ENCODE measurements at places on chromosomes 3 and 15.
A peak's percentile ranks its signal among the peaks of the same experiment; 100 is the strongest.

- DNase-seq, result no peak
Observed at GRCh38 chr3:61924090-61924735, 362.8 kb downstream of the PTPRG start.

DNA sequence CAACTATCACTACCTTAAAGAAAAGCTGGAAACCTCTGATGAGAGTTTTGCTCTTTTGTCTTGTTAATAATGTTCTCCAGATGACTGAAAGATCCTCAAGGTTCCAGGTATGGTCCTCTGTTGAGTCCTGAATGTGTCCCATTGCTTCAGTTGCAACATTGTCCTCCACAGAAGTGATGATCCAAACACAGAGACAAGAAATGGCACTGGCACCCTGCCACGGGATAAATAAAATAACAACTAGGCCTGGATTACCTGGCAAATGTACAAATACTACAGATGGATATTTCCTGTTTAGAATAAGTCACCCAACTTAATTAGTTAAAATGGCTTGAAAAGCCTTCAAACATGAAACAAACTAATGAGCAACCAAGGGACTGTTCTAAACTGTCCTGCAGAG is 58.3 kb downstream of the EIF3J start:
- no peak for DNase-seq

GRCh38 chr3:152860736-152861135 is 25.8 kb downstream of the P2RY1 start:
- no peak for DNase-seq

GRCh38 chr15:101107625-101108460 is 144.0 kb downstream of the CHSY1 start:
- DNase-seq, result peak; percentile 68

DNA sequence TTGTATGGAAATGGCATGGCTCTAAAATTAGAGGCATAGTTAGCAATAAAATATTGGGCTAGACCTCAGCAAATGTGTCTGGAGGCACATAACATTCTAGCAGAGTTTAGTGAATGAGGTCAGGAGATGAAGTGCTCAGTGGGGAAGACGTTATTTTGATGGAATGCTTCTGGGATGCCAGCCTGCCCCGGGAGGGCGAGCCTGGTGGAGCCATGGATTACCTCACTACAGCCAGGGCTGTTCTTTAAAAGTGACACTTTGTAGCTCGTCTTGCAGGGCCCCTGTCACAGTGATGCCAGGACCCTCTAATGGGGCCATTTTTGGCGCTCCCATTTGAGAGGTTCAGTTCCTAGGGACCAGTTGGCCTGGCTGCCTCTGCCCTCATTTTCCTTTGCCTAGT is 48.5 kb downstream of the PXYLP1 start:
- DNase-seq, result peak; percentile 83

GRCh38 chr3:195899701-195900435 is 8.5 kb downstream of the TNK2 start:
- no peak for DNase-seq

DNA sequence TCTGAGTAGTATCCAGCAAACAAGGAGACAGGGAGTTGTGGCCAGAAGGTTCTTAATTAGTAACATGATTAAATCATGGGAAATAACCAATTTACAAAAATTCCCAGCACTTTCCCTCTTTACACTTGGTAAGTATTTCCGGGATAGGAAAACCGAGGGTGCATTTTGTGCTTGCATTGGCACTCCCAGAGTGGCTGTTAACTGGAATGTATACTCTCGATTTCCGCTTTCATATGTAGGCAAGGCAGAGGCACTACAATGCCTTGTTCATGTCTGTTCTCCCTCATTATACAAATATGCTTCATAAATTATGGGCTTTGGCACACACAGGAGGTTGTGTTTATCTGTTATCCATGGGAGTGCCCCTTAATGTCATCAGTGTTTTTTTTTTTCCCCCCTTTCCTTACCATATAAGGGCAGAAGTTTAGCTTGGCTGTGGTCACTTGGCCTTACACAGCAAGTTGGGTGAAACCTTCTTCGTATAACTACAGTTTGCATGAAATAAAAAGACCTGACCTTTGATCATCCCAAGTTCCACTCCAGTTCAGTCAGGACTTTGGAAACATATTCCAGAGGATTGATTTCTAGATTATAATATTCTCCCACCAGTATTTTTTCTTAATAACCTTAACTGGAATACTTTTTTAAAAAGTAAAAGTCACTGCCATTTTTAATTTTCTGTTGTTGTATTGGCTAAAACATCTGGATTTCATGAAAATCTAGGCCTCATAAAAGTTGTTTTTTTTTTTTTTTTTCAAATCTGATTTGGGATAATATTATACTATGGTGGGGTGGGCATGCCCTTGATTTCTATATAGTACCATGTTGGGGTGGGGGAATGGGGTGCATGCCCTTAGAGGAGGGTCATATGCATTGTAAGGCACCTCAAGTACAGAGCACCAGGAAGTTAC is 8.9 kb downstream of the TPM1 start:
- DNase-seq, result peak; percentile 90

DNA sequence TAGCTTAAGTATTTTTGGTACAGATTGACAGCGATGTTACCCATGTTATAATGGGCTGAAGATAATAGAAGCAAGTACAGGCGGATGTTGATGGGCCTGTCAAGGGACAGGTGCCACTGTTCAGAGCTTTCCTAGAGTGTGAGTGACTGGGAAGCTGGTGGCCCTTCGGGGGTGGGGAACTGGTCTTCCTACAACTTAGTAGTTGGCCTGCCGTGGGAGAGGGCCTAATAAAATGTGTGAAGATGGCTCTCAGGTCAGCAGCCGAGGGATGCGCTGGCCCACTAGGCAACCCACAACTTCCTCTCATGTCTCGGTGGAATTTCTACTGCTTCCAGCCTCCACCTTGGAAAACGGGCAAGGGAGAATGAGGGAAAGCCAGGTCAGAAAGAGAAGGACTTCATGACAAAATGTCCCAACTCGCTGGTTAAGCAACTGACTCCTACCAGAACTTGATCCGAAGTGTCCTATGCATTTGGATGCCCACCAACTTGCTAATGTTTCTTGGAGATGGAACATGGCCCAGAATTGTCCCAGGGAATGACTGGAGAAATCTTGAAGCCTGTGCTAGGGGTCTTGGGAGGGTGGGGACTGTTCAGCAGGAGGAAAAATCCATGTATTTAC is 1.4 kb downstream of the GYG1 start:
- no peak for DNase-seq

DNA sequence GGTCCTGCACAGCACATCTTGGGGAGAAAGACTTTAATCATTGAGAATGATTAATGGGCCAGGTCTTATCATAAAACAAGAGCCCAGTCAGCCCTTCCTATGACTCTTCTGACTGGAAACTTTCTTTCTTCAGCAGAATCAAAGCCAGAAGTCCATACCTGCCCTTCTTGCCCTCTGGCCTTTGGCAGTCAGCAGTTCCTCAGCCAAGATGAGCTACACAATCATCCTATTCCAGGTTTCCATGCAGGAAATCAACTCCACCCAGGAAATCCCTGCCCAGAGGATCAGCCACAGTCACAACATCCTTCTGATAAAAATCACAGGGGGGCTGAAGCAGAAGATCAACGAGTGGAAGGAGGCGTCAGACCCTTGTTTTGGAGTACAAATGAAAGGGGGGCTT is 26.9 kb downstream of the ZNF589 start:
- no peak for DNase-seq

GRCh38 chr3:57825116-57825515 is 69.0 kb downstream of the SLMAP start:
- DNase-seq, result no peak

DNA sequence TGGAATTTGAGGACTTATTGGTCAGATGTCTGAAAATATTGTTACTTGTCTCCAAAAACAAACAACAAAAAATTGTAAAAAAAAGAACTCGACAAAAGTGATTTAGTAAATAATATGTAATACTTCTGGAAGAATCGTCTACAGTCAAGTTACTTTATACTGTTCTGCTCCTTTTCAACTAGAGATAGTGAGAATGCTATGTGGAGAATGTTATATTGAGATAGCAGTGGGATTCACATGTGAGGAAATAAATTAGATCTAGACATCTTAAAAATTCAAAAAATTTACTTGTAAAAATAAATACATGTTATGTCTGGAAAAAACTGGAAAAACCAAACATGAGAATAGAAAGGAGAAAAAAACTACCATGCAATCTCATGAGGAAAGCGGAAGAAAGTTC is 64.9 kb downstream of the SGO1 start:
- DNase-seq, result peak; percentile 53

GRCh38 chr3:171373711-171374110 is 86.5 kb downstream of the TNIK start:
- DNase-seq, result no peak
